ENCODE measurements at places on chromosomes 13 and 19.

GRCh38 chr19:4233282-4233853, 4.0 kb downstream of the EBI3 start:
- DNase-seq: peak; percentile 53

DNA sequence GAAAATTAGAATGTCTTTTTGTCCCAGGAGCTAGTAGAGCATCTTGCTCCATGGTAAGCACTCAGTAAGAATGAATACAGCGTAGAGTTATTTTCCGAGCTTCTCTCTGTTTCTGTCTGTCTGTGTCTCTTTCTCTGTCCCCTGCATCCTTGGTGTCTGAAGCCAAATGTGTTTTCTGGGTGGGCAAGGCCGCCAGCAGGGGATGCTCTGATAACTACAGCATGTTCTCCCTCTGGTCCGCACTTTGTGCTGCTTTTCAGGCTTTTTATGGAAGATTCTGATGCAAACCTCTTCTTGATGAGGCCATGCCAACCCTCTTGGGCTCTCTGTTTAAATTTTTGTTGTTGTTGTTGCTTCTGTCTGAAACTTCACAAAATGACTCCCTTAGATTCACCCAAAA, 142.8 kb upstream of the UBL3 start:
- no peak for DNase-seq

DNA sequence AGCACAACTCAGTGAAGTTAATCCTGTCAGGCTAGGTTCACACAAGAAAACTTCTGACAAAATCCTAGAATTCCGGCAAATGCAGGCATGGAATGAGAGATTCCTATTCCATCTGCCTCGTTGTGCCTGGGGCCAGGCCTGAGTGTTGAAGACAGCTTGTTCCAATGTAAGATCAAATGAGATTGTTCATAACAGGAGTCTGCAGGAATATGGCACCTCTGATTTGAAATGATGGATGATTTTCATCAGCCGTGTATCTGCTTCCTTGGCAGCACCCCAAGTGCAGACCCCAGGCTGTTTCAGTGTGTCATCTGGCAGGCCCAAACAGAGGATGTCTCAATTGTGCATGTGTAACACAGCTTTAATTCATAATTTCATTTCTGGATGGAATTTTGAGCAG, 35.3 kb upstream of the SACS start:
- DNase-seq: peak; percentile 39

- no peak for DNase-seq
These were observed 813 bp downstream of the ZNF284 start for GRCh38 chr19:44072543-44073401.

DNA sequence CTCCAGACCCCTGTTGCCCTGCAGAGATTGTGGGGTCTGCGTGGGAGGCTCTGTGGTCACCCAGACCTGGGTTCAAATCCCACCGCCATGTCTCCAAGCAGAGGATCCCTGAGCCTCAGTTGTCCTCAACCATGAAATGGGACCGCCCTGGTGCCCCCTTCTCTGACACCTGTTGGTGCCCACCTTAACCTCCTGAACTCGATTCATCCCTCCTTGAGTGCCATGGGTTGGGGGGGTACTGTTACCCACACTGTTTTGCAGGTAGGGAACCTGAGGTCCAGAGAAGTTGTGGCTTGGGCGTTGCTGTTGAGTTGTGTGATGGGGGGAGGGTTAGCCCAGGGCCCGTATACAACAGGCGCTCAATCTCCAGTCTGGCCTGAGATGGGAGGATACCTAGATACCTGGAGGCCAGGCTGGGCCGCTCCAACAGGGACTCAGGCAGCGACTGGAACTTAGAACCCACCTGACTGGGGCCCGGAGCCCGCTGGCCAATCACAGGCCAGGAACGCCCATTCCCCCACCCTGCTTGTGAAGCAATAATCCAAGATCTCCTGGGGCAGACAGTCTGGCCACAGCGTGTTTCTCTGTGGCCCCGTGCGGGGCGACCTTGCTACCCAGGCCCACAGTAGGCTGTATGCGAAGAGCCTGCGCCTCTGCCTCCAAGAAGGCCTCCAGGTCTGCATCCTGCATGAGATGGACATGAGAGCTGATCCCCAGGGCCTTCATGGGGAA, 2.8 kb downstream of the ARID3A start:
- DNase-seq: no peak

GRCh38 chr13:94967183-94968039, 255.1 kb upstream of the SOX21 start:
- DNase-seq: no peak

GRCh38 chr13:107941345-107942029, 273.8 kb downstream of the LIG4 start:
- no peak for DNase-seq

GRCh38 chr13:79988573-79988972, 352.4 kb downstream of the SPRY2 start:
- no peak for DNase-seq

DNA sequence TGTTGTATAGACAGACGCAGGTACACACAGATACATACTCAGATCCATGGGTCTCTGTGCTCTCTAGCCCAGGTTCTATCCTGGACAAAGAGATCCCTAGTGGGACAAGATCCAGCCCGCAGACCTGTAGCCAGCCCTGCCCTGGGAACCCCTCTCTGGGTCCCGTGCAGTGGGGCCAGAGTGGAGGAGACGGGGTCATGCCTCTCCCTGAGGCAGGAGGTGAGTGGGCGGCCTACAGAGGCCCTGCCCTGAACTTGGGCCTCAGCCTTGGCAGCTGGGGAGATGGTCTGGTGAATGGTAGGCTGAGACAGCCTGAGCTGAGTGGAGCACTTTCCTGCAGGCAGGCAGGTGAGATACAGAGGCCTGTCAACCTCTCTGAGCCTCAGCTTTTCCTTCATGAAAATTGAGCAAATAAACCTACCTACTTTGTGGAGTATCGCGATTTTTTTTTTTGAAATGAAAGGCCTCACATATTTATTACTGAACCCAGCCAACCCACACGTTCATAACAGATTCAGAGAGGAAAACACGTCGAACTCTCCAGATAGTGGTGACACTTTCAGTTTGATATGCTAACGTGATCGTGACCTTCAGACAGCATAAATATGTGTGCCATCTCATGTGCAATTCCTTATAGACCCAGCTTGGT, 3.4 kb upstream of the JUND start:
- DNase-seq: no peak

GRCh38 chr13:71214821-71215220, 652.2 kb downstream of the DACH1 start:
- no peak for DNase-seq

GRCh38 chr13:31775686-31776085, 36.4 kb downstream of the RXFP2 start:
- DNase-seq: no peak
